T1000 (cell line): ENCODE measurements at places on chromosomes 6 and 20.

GRCh38 chr20:37154684-37155298 lies 24.3 kb upstream of the RPN2 start:
- DNase-seq: no peak

DNA sequence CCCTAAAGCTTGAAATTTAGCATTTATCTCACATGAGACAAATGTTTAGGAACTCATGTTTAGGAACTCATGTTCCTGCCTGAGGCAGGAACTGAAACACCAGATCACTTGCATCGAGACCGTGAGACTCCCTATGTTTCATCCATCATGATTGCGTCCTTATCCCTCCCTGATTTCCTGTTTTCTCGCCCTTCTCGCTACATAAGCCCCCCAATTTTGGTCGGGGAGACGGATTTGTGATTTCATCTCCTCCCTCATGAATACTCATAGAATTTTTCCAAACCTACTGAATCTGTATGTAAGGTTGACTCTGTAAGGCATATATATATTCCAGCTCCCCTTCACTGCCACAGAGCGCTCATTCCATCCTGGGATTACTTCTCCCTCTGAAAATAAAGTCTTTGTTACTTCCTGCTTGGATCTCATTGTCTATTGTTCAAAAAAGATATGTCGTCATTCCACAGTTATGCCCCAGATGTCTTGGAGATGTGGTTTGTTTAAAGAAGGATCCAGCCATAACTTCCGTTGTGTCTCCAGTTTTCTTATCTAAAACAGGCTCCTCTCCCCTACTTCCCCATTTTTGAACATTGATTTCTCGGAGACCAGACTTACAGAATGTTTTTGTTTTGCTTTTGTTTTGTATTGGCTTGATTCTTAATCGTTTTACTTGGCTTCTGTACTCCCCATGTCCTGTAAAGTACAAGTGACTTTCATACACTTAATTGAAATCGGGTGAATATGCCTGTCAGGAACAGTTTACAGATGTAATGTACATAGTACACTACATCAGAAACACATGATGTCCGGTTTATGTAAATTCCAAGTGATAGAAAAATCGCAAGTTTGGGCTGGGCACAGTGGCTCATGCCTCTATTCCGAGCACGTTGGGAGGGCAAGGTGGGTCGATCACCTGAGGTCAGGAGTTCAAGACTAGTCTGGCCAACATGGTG lies 118.7 kb downstream of the HFE start:
- DNase-seq: no peak

DNA sequence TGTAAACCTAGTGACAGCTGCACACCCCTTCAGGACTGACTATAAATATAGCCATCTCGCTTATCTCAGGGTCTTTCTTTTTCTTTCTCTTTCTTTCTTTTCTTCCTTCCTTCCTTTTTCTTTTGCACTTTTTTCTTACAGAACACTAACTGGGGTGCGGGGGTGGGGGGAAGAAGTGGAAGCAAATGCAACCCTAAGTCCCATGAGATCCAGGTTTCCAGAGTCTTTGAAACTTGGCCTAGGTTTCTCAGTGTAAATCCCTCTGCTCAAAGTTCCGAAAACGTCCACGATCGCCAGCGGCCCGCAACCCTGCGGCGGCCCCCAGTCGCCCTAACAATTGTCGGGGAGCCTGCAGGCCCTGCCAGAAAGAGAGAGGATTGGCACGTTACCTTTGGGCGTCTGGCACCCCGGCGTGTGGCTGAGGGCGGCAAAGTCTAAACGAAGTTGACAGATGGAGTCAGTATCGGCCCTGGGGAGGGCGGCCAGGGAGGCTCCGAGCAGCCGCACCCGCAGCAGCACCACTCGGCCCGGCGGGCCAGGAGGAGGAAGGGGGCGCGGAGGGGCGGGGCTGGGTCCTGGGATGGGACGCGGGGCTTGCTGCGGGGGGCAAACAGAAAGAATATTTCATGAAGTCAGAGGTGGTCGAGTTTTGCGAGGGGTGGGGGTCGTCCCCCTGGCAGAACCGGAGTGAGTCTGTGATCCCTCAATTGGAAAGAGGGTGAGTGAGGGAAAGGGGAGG lies 577 bp upstream of the FOXF2 start:
- DNase-seq: no peak

DNA sequence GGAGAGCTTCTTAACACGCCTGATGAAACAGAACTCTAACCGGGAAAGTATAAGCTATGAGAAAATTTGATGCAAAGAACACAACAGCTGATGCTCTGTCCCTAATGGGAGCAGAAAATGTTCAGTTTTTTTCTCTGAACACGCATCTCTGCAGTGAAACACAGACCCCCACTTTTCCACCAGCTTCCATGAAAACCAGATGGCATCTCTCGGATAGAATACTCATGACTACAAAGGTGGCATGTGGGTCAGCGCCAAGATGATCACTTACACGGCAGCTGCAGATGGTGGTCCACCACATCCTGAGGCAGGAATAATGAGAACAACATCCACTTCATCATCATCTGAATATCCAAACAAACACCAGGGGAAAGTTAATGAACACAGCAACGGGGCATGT lies 85.2 kb upstream of the CNR1 start:
- no peak for DNase-seq

GRCh38 chr6:151196555-151196954 lies 43.2 kb upstream of the AKAP12 start:
- no peak for DNase-seq

DNA sequence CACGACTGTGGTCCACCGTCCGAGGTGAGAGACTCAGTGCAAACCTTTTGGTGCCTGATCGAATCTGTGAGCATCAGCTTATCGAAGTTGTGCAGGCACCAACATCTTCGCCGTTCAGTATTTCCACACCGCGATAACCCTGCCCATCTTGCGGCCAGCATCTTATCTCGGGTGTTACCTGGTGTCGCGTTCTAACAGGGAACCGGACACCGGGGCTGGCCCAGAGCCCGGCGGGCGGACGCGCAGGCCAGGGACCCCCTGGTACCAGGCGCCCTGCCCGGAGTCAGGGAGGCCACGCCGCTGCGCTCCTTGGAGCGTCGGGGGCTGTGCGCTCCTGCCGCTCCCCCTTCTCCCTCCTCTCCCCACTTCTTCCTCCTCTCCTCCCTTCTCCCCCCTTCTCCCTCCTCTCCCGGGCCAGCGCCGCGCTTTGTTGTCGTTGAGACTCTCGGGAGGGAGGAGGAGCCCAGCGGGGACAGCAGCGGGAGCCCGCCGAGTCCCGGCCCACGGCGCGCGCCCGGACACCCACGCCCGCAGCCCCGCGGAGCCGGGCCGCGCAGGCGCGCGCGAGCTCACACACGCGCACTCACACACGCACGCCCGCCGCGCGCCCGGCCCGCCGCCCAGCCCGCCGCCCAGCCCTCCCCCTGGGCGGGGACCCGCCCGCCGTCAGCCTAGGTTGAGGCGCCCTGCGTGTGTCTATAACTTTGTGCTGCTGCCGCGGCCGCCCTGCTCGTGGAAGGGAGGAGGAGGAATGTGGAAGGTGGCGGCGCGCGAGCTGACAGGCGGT lies 1.4 kb upstream of the FOXO3 start:
- DNase-seq: peak; percentile 66

DNA sequence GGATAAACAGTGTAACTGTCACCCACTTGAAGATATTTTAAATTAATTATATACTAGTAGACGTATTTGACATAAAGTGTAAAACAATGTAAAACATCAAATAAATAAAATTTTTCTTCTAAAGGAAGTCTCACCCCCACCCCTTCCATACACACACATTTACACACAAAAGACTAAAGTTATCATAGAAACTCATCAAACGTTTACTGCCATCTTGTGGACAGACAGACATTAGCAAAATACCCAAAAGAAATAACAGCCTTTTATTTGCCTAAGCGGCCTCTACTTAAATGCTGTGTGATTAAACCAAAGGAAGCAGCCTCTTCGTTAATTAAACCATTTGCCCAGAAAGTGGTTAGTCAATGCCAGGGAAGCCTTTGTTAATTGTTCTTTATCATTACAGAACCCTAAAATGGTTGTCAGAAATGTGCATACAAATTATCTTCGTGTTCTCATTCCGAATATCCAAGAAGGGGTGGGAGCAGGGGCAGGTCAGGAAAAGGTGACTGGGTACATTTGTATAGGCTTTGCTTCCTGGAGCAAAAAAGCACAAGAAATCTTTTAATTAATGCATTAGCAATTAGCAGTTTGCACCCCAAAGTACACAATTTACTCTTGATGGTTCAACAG lies 176.2 kb upstream of the SASH1 start:
- DNase-seq: no peak

DNA sequence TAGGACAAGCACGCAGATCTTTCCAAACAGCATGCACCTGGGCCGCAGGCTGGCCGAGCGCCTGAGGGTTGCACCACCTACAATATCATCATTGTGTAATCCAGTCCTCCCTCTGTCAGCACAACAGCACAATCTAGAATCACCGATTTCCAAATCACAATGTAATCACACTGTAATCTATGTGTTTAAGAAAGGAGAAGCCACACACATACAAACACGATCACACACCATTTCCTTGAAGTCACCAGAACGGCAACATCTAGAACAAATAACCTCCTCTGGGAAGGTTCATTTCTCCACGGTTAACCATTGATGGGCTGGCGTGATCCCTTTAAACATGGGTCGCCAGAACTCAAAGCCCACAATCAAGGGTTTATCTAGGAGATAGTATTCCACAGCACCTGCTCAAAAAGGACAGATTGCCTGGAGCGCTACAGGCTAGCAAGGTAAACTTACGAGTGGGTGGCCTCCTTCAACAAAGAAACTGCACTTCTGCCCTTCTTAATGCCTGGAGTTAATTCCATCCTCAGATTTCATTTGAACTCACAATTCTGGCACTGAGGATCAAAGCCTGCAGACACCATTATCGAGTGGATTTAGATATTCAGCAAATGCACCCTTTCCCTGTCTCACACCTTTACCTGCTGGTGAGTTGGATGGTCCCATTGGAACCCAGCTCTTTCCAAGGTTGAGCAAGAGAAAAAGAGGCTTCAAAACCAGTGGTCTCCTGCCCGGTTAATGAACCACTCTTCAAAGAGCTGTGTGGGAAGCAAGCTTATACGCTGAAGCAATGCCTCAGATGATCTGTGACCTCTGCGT lies 83.8 kb upstream of the FOXQ1 start:
- no peak for DNase-seq

- no peak for DNase-seq
Observed at GRCh38 chr6:166532302-166532701, 54.2 kb downstream of the RAMACL start.

- no peak for DNase-seq
Observed at GRCh38 chr6:168056892-168057527, 22.0 kb downstream of the FRMD1 start.

DNA sequence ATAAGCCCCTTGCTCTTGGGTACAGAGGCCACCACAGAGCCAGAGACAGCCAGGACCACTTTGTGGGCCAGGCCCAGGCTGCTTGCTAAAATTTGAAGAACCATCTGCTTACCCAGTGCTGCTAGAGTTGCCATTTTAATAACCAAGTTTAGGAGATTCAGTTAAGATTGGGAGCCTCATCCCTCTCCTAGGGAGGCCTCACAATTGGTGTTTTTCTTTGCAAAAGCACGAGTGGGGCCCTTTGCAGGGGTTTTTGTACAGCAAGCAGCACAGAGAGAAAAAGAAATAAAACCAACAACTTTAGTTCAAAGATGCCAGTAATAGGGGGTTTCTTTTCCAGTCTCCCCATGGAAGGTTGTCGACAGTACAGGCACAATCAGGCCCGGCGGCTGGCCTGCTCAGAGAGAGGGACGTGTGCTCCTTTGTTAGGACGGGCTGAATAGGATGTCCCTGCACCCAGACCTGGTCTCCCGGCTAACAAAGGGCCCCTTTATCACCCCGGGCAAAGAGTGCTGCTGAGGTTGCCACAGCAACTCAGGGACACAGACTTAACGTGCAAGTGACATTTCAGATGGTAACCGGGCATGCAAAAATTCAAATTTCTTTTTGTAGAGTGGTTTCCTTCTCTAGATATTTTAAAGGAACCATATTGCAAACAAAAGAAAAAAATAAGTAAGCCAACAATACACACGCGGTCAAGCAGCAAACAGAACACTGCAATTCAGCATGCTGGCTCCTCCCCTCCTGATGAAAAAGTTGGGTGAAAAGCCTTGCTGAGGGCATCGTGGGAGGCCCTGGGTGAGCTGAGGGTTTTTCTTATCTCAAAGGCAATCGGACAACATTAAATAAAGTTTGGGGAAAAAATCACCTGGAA lies 10.5 kb upstream of the TOX2 start:
- DNase-seq: no peak
